Suppressor macrophage (primary cell): ENCODE measurements at places on chromosomes 4 and X.

GRCh38 chr4:77172336-77172735 is 15.3 kb downstream of the CCNG2 start:
- DNase-seq = no peak

- no peak for DNase-seq
These were observed 131.2 kb upstream of the SMARCAD1 start for GRCh38 chr4:94076498-94076897.

GRCh38 chrX:2507904-2508627 is 7.3 kb upstream of the DHRSX start:
- no peak for DNase-seq

DNA sequence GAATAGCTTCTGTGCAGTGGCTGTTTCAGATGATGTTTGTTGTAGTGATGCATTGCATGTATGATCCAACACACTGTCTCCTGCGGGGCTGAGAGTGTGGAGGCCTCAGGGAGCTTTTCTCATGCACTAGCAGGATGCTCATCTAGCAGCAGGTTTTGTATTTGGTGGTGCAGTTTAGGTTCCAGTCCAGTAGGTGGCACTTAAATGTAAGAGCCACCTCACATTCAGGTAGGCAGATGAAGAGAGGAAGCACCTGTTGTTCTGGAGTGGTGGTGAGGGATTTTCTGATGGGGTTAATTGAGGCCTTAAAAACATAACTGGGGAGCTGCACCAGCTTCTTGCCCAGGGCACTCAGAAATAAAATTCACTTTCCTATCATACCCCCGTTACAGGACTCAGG is 300.9 kb downstream of the SPIN4 start:
- DNase-seq = no peak

DNA sequence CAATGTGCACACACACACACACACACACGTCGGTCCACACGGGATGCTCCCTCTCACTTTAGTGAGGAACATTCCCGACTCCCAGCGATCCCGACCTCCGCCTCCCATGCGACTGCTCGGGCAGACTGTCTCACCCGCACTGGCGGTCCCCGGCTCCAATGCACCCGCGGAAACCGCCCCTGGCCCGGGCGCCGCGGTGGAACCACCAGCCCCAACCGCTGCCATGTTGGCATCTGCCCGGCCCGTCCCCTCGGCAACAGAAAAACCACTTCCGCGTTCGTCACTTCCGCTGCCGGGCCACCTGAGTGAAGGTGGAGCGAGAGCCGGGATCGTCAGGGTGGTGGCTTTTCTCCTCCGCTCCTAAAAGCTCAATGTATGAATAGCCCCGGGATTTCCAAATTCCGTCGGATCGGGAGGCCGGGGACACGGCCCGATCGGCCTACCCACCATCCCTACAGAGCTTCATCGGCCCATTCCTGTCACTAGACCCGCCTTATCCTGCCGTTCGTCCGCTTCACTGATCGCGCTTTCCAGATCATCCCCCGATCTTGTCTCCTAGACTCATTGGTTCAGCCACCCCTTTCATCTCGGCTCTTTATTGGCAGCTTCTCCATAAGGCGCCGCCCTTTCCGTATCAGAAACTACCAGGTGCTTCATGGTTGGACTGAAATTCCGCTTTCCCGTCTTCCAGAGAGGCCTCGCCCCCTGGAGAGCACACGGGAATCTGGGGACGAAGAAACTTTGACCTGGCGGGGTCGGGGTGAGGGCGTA is at the start of gene SLC35A2:
Gene SLC35A2, minus strand, starts transcription at position 235 of the 771 bp plus-strand sequence. Its CDS starts 10 bp downstream, at position 225.
- peak; percentile 66 for DNase-seq

GRCh38 chr4:149973181-149973580 is 105.1 kb upstream of the DCLK2 start:
- no peak for DNase-seq

- DNase-seq = peak; percentile 7
These were observed 6.8 kb downstream of the PDS5A start for GRCh38 chr4:39970671-39971640.

DNA sequence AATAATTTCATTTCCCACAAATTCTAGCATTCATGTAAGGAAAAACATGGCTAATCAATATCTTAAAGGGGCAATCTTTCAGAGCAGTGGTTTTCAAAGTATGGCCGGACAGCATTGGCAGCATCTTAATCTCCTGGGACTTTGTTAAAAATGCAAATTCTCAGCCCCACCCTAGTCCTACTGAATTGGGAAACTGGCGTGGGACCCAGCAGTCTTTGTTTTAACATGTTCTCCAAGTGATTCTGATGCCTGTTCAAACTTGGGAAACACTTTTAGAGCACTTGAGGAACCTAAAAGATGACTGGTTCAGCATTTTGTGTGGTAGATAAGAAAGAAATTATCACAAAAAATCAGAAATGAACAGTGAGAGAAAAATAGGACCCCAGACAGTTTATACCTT is 65.7 kb downstream of the ZFX start:
- no peak for DNase-seq
